ENCODE measurements at places on chromosomes 7 and 10.

GRCh38 chr10:131695496-131696165 is 205.2 kb upstream of the PPP2R2D start:
- DNase-seq = no peak

GRCh38 chr10:36393801-36394200 is 731.6 kb upstream of the ANKRD30A start:
- no peak for DNase-seq

- no peak for DNase-seq
Measured at GRCh38 chr10:44723619-44724325, 187.4 kb upstream of the TMEM72 start.

- no peak for DNase-seq
Measured at GRCh38 chr7:133931053-133931452, 196.1 kb upstream of the LRGUK start.

DNA sequence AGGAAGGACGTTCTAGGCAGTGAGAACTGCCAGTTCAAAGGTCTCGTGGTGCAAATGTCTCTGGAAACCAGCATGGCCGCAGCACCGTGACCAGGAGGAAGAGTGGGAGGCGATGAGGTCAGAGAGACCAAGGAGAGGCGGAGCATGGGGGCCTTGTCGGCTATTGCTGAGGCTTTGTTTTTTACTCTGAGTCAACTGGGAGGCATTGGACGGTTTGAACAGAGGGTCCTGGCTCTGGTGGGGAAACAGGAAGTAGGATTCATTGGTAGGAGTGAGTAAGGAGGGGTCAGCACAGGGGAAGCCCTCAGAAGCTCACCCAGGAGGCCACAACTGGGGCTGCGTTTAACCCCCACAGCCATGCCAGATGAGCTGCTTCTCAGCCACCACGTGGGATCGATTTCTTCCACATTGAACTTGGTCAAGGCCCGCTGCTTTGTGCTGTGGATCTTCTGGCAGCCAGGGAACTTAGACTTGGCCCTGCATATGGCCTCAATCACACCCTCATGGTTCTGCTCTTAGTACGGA is 22.2 kb upstream of the SH2B2 start:
- DNase-seq = no peak

DNA sequence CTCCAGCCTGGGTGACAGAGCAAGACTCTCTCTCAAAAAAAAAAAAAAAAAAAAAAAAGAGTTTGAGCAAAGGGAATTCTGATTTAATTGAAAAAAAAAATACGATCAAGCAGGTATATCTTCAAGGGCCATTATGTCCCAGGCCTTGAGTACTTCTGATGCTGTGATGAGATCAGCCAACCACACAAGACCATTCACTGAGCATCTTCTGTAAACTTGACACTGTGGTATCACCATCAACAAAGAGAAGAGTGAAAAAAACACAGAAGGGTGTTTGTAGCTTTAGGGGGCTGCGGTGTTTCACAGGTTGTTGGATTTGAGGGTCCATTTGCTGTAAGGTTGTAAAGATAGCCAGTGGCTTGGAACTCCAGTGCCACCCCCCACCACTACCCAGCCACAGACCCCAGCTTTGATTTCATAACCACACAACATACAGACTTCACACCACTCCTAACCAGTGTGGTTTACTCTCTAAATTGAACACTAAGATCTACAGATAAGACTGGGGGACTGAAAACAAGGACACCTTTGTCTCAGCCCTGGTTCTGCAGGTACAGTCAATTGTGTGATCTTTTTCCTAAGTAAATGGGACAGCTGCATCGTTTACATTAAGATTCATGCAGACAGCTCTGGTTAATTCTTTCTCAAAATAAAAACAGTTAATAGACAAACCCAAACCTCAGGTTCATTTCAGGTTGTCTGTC is 66.4 kb downstream of the CDC123 start:
- DNase-seq = peak; percentile 83

- DNase-seq = peak; percentile 73
Measured at GRCh38 chr7:130273081-130273932, 6.6 kb downstream of the CPA2 start.

All from NCI-H526 treated with DMSO at 0.1 percent for 48 hours (cell line).